Activated T-cell treated with anti-CD3 and anti-CD28 coated beads, Interleukin-2, amount 50 U/mL, for 24 hours (primary cell): ENCODE measurements at places on chromosomes 2 and 18.

GRCh38 chr2:229810786-229811185 is 96.4 kb upstream of the DNER start:
- no peak for DNase-seq

GRCh38 chr18:24601585-24601984 is 141.1 kb downstream of the HRH4 start:
- DNase-seq: no peak

GRCh38 chr18:76489081-76489480 is 6.0 kb downstream of the ZNF516 start:
- DNase-seq: no peak

DNA sequence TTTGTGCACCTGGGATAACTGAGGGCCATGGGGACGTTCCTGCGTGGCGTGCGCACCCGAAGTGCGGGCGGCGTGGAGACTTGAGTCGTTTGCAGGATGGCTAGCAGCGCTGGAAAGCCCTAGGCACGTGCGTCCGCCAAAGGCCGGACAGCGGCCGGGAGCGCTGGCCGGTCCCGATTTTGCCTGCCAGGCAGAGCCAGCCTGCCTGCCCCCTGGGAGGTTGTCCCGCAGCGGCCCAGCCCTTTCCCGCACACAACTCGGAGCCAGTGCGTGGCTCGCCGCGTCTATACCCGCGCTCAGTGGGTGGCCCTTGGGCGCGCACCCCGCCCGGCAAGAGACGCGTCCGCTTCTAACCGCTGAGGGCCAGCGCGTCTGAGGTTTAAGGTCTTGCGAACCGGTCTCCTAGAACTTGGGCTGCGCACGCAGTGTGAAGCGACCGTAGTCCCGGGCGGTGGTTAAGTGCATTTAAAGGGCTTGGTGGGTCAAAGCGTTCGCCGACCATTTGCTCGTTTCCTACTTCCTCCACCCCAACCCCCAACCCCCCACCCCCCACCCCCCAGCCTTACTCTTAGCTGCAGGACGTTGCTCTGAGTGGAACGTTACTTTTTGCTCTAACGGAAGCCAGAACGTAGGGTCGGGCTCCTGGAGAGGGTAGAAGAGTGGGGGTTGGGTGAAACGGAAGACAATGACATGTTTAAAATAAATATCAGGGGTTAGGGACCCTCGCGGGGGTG is 627 bp downstream of the CDCA7 start:
- peak; percentile 65 for DNase-seq

DNA sequence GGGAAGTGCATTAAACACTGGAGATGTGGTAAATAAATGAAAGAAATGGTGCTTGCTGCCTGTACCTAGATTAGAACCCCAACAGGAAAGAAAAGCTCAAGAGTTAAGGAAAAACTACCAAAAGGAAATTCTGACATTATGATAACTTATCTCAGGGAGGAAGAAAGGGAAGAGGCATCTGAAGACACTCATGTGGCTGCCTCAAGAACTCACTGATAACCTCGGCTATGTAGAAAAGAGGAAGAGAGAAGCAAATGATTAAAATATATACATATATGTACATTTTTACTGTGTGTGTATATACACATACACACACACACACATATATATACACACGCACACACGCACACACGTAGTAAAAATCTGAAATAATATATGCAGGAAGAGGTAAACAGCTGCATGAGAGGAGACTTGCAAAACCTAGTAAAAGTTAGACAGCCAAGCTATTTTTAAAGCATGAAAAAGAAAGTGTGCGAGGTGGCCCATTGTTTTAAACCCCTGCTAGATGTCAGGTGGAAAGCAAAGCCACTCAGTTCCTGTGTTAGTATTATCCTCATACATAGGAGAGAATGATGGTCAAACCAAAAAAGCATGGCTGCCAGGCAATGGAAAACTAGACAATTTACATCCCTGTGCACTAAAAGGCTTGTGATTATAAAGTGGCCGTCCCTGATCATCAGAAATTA is 483.0 kb upstream of the NRP2 start:
- no peak for DNase-seq

GRCh38 chr2:110729106-110729505 is 3.3 kb upstream of the ACOXL start:
- DNase-seq: no peak

DNA sequence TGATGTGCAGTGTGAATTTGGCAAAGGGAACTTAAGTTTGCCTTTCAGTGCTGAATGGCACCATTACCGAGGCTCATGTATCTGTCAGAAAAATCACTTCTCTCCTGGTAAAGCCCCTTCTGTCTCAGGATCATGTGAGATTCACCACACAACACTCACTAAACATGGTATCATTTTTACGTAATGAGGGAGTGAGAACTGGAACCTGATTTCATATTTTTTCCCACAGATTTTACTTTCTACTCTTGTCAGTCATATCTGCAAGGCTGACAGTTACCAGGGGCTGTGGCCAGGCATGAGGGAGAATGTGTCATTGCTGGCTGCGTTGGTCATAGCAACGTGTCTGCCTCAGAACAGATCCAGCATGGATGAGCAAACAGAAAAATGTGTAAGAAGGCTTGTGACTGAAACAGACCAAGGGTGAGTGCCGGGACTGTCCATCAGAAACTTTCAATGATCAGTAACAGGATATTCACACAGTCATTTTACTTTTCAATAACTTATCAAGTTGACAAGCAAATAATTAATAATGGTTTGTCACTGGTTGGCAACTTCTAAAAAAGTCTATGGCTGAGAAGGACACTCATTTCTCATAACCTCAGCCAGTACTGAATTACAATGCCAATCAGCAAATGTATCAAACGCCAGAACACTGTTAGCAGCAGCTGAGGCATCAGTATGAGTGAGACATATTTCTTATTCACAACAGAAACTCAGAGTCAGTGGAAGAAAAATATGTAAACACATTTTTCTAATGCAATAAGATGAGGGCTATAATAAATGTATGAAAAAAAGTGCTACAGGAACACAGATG is 100.5 kb downstream of the CDC42EP3 start:
- DNase-seq: peak; percentile 52

DNA sequence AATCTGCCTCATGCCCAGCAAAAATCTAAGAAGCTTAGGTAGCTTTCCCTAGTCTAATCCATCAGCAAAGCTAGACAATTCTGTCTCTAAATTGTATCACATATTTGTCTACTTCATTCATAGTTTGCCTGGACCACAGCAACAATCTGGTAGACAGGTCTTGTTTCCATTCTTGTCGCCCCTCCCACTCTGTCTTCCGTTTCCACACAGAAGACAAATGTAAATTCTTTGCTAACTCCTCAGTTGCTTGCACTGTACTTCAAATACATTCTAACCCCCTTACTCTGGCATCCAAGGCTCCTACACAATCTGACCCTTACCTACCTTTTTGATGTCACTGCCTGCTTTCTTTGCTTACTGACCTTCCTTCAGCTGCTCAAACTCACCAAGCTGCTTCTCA is 40.1 kb downstream of the THUMPD2 start:
- no peak for DNase-seq

DNA sequence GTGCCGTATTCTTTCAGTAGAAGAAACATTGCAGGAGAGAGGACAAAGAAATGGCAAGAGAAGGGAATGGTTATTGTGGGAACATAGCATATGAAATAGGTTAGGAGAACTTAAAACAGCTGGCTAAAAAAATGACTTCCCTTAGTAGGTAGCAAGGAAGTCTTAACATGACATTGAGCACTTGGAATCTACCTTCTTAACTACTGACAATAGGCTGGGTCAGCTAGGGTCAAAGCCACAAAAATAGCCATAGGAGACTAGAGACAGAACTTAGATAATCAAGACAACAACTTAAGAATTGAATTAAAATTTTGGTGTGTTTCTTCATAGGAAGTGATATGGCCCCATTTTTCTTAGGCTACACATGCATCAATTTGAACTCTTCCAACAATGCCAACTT is 227.9 kb downstream of the TCF4 start:
- DNase-seq: no peak

DNA sequence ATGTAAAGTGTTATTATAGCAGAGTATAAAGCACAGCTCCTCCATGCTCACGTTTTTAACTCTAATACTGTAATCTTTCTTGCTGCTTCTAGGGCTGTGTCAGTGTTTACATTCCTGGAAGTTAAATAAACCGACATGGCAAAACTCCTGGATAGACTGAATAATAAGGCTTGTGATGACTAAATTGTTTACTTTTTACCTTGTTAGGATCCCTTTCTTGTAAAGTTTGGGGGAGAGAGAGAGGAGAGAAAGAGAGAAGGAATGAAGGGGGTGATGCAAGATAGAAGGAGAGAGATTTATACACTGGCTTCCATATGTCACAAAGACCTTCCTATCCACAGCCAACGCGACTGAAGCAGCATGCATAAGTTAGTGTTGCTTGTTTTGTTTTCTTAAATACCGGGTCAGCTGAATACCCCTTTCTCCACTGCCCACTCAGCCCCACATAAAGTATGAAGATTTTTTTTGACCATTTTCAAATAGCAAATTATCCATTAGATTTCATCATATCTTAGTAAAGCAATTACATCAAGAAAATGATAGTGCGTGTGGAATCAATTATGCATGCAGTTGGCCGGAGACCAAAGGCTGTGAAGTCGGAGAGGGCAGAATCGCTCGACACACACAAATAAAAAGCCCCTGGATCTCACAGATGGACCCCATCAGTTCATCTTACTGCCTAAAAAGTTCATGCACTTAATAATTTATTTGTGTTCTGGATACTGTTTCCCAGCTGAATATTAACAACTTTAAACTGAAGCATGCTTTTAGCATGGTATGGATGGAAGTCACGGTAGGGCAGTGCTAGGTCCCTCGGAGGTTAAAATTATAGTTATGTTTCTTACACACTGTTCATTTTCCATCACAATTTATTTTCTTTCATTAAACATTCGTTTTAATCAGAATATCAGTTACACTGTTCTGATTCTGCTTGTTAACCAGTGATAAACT is 20.1 kb downstream of the BCL11A start:
- no peak for DNase-seq

DNA sequence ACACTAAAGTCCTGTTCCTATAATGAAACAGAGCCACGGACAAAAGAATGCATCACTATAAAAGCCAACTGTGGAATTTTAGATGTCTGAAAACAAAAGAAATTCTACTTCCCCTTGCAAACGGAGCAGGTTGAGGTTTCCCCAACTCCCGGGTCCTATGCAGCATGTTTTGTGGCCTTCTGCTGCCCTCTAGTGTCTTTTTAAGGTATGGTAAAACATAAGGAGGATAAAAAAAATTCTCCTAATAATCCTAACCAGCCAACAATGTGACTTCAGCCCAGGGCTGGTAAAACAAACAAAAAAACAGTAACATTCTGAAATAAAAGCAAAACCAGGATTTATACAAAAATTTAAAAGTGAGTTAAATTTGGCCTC is 539.5 kb downstream of the NRXN1 start:
- no peak for DNase-seq

GRCh38 chr2:97965116-97965515 is 30.6 kb downstream of the TMEM131 start:
- DNase-seq: no peak

- DNase-seq: no peak
Measured at GRCh38 chr2:64661741-64662169, 8.0 kb upstream of the SERTAD2 start.

GRCh38 chr2:20536619-20537422 is 89.9 kb downstream of the RHOB start:
- no peak for DNase-seq

GRCh38 chr2:20132990-20133535 is 81.6 kb upstream of the LAPTM4A start:
- DNase-seq: no peak

DNA sequence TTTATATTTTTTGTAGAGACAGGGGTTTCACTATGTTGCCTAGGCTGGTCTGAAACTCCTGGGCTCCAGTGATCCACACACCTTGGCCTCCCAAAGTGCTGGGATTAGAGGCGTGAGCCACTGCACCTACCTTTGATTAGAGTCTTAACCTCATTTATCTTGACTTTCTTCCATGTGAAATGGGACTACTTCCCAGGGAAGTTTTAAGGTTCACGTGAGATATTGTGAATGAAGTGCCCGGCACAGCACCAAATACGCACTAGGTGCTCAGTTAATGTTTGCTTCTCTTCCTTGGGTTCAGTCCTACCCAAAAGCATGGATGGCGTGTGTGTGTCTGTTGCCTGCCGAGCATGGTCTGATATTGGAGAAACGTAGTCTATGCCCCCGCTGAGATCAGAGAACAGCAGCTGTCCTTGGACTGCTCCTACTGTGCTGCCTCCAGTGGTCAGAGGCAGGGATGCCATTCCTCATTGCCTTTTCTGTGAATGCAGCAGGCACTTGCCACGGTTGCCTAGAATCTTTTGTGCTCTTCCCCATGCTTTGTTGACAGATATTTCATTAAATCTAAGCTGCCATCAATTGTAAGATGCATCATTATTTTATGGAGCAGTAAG is 12.3 kb upstream of the TFCP2L1 start:
- DNase-seq: no peak

- DNase-seq: no peak
Measured at GRCh38 chr18:50866765-50867164, 12.2 kb upstream of the ME2 start.
